ENCODE measurements at places on chromosomes 3 and 15.

- DNase-seq = no peak
Measured at GRCh38 chr15:73573037-73573436, 60.2 kb downstream of the NPTN start.

- no peak for DNase-seq
Measured at GRCh38 chr15:59283717-59284391, 77.2 kb downstream of the LDHAL6B start.

- DNase-seq = no peak
Measured at GRCh38 chr3:197195326-197195725, 103.1 kb downstream of the DLG1 start.

DNA sequence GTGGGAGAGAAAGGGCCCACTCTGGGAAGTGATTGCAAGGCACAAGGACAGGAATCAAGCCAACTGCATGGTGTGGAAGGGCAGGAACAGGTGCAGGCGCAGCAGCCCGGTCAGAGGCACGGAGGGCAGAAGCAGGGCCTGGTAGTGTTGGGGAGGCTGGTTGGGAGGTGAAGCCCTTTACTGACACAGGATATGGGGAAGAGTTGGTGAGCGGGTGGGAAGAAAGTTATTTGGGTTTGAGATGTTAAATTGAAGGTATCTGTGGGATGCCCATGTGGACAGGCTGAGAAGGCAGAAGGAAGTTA lies 83.6 kb upstream of the ABHD2 start:
- no peak for DNase-seq

- no peak for DNase-seq
Measured at GRCh38 chr15:77840991-77841775, 208.5 kb upstream of the LINGO1 start.

DNA sequence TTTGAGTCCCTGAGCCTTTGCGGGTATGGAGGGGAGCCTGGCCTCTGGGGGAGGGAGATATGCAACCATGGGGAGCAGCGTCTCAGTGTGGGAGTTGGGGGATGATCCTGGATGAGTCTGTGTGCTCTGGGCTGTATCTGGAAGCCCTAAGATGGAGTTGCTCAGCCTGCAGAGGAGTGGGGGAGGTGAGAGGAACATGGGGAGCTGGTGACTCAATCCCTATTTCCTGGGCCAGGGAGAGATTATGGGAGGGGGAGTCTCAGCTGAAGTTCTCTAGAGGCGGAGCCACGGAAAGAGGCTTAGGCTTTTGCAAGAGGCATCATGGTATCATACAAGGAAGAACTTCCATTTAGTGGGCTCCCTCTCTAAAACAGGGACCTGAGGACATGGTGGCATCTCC lies 59.5 kb upstream of the TMEM115 start:
- no peak for DNase-seq
